ENCODE measurements at places on chromosomes 4 and X.

GRCh38 chr4:62870451-62870850 lies 1538.8 kb downstream of the TECRL start:
- no peak for DNase-seq

DNA sequence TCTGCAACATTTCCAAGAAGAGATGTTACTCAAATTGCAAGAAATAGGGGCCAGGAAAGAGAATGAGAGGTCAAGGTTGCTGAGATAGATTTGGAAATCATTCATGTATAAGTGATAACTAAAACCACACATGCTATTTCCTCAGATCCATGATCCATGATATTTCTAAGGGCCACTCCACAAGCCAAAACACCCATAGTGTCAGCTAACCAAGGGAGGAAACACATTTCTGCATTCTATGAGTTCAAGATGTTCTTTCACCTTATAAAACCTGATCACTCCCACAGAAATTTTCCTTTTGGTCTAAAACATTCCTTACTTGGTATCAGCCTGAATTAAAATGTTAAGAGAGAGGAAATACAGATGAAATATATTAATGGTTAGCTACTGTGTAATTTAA lies 47.2 kb downstream of the TBCK start:
- DNase-seq, result no peak

GRCh38 chr4:41614519-41614918 lies 76.6 kb downstream of the LIMCH1 start:
- no peak for DNase-seq

DNA sequence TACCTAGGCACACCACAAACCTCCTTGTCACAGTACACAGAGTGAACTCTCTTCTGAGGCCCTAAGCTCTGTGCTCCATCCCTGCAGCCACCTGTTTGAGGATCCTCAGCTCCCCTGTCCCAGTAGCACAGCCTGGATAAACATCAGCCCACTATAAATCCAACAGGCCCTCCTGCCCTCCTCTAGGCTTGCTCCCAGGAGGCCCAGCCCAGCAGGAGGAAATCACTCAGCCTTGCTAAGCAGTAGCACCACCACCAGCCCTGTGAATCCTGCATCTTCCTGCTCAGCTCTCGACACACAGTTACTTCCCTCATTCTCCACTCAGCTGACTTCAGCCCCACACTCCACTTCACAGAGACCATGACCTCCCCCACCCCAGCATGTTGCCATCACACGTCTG lies 273.9 kb downstream of the BCOR start:
- DNase-seq, result no peak

DNA sequence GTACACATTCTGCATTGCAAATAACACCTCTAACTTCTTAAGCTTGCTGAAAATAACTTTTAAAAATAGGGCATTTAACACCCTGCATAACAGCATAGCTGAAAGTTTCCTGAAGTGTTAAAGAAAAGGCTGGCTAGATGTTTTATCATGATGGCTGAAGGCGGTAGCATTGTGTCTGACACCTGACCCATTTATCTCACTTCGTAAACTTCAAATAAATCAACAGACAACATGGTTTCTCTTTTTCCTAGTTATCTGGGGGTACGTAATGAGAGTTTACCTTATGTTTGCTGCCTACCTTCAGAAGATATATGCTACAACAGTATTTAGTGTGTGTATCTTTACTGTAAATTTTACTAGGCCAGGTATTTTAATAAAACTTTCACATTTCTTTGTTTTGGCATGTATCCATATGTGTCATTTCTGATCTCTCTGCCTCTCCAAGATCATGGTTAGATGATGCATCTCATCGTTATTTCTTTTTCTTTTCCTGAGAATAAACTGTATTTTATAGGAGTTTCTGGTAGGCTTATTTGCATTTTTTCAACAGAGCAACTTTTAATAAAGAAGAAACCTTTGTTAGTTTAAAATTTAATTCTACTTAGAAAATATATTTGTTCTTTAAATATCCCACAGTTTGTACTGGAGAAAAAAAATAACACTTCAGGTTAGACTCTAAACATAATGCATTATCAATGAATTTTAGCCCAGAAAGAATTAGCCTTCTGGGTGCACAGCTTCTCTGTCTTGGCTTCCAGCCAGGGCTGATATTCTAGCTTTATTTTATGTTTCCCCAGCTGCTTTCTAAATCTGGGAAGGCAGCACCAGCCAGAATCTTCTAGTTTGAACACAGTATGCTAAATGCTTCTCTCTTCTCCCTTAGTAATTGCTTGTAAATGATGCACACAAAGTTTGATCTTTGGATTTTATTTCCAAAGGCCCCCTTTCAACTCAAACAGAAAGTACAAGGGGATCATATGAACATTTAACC lies 2.9 kb downstream of the NDST4 start:
- no peak for DNase-seq

- DNase-seq, result no peak
Observed at GRCh38 chr4:6753891-6754290, 28.6 kb upstream of the KIAA0232 start.

DNA sequence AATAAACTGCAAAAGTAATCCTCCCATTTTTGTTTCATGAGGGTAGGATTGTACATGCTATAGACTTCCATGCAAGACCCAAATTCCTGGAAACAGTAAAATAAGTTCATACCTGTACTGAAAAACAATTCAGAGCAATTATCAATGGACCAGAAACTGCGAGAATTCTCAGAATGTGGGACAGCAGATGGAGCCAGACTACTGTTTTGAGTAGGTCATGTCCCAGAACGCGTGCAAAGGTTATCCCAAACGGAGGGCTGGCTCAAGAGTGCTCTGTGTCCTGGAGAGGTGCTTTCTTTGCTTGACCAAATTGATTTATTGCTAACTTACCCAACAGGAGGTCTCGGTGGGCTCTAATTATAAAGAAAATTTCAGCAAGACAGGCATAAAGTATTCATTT lies 1.7 kb upstream of the MAGEH1 start:
- no peak for DNase-seq

GRCh38 chr4:3747581-3747904 lies 18.6 kb upstream of the ADRA2C start:
- DNase-seq, result no peak

GRCh38 chr4:73499996-73500765 lies 18.6 kb downstream of the AFM start:
- DNase-seq, result no peak

- peak; percentile 16 for DNase-seq
Observed at GRCh38 chr4:113474017-113474416, 287.5 kb downstream of the CAMK2D start.

DNA sequence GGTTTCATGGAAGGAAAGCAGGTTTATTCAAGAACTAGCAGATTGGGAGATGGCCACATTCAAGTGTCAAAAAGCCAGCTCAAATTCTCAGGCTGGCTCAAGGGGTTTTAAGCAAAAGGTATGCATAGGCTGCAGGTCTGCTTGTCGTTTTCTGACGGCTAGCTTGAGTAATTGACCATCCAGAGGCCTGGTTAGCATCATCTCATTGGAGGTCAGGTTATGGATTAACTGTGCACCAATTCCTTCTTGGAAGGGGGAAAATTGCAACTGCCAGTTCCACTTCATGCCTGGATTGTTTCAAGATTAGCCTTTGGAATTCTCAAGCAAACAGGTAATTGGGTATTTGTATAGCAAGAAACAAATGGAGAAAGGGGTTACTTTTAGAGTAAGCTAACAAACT lies 62.1 kb downstream of the FUNDC1 start:
- no peak for DNase-seq

GRCh38 chr4:2837904-2838496 lies 5.6 kb upstream of the ADD1 start:
- DNase-seq, result peak; percentile 63

- DNase-seq, result no peak
Observed at GRCh38 chrX:69089203-69089602, 76.0 kb downstream of the PJA1 start.

DNA sequence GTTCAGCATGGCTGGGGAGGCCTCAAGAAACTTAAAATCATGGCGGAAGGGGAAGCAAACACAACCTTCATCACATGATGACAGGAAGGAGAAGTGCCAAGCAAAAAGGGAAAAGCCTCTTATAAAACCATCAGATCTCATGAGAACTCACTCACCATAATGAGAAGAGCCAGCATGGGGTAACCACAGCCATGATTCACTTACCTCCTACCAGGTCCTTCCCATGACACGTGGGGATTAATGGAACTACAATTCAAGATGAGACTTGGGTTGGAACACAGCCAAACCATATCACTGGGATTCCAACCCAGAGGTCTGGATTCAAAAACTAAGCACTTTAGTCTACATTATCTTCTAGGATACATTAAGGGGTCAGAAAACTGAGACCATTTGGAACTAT lies 609.6 kb upstream of the SPANXN1 start:
- DNase-seq, result no peak

DNA sequence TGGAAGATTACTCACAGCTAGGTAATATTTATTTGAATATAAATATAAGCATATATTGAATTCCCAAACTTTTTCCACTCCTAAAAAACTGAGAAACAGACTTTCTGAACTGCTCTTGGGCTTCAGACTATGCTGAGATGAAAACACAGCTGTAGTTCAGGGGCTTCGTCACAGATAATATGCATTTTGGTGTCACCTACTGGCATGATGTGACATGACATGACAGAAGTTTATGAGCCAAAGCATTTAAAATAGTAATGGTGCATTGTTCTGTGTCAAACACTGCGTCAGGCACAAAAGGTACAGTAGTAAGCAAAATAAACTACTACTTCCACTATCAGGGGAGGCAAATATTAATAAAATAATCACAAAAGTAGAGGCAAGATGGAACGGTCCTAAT lies 171.3 kb downstream of the BTC start:
- peak; percentile 55 for DNase-seq

- no peak for DNase-seq
Observed at GRCh38 chr4:152601156-152601555, 65.3 kb upstream of the FBXW7 start.

GRCh38 chrX:107484002-107484726 lies 34.7 kb downstream of the FRMPD3 start:
- DNase-seq, result no peak

DNA sequence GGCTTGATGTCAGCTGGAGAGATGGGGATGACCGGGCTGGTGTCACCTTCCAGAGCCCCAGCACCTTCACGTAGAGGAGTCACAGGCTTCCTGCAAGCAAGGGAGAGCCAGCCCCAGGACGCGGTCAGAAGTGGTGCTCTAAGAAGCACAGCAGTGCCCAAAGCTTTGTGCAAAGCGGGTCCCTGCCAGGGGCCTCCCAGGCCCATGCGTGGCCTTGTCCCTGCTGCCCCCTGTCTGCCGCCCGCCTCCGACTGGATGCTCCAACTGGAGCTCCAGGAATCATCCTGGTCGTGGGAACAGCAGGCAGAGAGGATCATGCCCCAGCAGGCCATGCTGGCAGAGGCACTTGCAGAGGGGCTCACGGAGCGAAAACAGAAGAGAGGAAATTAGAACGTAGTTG lies 40.1 kb upstream of the LRPAP1 start:
- no peak for DNase-seq

DNA sequence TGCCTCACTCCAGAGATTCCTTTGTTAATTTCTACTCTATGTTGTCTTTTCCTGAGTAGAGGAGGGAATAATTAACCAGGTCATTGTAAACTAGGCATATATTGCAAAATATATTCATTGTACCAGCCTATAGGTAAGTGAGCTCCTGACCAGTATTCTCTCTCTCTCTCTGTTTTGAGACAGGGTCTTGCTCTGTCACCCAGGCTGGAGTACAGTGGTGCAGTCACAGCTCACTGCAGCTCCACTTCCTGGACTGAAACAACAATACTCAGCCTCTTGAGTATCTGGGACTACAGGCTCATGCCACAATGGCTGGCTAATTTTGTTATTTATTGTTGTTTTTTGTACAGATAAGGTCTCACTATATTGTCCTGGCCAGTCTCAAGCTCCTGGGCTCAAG lies 198.3 kb downstream of the ARAP2 start:
- DNase-seq, result no peak

DNA sequence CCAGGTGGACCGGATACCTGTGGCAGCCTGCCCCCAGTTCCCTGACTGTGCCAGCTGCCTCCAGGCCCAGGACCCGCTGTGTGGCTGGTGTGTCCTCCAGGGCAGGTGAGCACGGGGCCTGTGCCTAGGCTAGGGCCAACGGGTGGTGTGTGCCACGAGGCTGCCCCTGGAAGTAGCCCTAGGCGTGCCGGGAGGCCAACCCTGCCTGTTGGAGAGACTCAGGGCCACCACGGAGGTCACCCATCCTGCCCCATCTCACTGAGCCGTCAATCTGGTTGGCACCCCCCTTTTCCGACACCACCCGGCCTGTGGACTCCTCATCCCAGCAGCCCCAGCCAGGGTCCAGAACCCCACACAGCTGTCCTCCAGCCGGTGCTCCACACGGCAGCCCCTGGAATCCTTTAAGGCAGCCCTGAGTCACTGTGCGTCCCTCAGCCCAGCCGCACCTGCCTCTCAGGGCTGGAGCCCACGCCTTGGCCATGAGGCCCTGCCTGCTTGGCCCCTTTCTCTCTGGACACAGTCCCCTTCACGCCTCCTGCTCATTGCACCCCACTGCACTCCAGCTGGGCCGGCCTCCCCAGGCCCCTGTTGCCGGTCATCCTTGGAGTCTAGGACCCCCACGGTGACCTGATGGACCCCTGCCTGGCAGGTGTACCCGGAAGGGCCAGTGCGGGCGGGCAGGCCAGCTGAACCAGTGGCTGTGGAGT lies 5.3 kb downstream of the PLXNB3 start:
- no peak for DNase-seq

GRCh38 chr4:6204871-6205566 lies 4.7 kb upstream of the JAKMIP1 start:
- DNase-seq, result no peak

GRCh38 chr4:153804722-153805121 lies 15.8 kb upstream of the SFRP2 start:
- no peak for DNase-seq

- no peak for DNase-seq
Observed at GRCh38 chrX:13821738-13822137, 4.8 kb upstream of the GPM6B start.

DNA sequence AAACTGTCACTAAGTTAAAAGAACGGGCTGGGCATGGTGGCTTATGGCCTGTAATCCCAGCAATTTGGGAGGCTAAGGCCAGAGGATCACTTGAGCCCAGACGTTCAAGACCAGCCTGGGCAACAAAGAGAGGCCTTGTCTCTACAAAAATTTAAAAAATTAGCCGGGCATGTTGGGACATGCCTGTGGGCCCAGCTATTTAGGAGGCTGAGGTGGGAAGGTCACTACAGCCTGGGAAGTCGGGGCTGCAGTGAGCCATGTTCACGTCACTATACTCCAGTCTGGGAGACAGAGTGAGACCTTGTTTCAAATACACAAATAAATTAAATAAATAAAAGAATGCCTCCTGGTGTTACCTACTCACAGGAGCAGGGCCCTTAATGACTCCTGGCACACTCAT lies 69.5 kb downstream of the APBB2 start:
- no peak for DNase-seq

DNA sequence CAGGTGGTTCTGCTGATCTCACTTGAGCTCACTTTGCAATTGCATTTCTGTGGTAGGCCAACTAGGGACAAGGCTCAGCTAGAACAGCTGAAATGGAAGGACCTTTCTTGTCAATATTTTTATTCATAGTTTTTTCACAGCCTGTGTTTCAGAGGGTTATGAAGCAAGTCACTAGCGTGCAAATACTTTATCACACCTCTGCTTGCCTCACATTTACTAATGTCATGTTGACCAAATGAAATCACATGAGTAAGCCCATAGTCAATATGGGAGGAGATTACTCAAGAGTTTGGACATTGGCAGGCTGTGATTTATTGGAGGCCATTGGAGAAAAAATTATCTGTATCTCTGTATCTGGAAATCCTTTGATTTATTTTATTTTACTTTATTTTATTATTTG lies 628.3 kb upstream of the EPHA5 start:
- DNase-seq, result no peak
